ENCODE measurements at places on chromosomes 2 and 18.
A peak's percentile ranks its signal among the peaks of the same experiment; 100 is the strongest.

DNA sequence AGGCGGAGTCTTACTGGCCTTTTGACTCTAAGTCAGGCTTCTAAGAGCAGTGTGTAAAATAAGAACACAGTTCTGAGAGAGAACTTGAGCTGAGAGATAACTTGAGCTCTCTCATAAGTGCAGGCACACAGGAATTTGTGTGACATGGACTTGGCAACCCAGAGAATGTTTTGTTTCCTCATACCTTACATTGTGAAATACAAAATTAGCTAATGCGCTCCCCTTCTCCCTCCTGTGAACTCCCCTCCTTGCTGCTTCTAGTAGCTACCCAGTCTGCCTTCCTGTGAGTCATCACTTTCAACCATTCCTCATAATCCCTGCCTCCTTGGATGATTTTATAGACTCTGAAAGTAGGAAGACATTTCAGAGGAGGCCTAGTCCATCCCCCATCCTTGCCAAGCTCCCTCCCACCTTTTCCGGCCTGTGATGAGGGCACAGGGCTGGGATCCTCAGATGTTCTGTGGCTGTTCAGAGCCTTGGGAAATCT, 22.6 kb downstream of the FER1L5 start:
- no peak for DNase-seq

- no peak for DNase-seq
Observed at GRCh38 chr18:70149616-70150301, 55.7 kb downstream of the RTTN start.

GRCh38 chr18:37476182-37476581, 89.4 kb downstream of the CELF4 start:
- peak; percentile 27 for DNase-seq

DNA sequence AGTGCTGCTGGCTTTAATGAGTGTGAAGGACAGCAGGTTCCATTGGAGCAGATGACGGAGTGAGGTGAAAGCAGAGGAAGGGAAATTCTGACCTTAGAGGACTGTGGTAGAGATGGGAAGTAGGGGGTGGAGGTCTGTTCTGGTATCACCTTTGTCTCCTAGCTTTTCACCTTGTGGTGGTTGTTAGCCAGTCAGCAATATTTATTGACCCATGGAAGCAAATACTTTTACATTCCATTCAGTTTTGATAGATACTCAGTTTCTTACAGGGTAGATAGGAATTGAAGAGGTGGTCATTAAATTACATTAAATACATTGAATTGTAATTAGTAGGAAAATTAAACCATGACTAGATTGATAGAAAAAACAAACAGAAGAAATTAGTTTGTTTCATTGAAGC, 180.1 kb downstream of the DIS3L2 start:
- no peak for DNase-seq

- DNase-seq, result peak; percentile 27
Observed at GRCh38 chr2:175180701-175181103, 808 bp downstream of the ATP5MC3 start.

DNA sequence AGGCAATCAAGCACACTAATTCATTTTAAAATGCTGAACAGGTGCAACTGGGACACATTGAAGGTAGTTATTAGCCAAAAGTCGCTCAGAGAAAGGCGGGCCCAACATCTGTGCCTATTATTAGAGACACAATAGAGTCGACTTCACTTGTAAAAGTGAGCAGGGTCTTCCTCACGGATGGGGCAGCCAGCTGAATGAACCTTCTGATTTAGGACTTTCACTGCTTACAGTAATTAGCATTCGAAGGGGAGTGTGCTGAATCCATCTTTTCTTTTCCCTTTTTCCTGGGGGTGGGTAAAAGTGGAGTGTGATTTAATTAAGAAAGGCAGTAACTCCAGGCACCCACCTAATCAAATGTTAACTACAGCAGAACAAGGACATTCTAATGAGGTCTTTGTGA, 677.7 kb downstream of the DCDC2C start:
- no peak for DNase-seq

GRCh38 chr2:180033993-180034894, 27.1 kb upstream of the CWC22 start:
- no peak for DNase-seq

DNA sequence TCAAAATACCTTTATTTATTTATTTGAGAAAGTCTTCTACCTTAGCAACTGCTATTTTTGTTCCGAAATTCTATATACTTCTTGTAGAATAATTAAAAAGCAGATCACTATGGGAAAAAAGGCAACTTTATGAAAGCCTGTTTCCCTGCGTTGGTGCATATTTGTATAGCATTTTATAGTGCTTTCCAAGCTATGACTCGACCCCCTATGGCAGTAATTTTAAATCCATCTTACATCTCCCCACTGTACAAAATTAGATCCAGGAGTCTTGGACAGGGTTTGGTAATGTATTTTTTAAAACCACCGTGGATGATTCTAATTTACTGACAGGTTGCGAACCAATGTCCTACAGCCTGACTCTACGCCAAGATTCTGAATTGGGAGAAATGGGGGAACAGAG, 10.1 kb downstream of the TANK start:
- no peak for DNase-seq

GRCh38 chr2:74747411-74748080, 86.4 kb upstream of the HK2 start:
- no peak for DNase-seq

DNA sequence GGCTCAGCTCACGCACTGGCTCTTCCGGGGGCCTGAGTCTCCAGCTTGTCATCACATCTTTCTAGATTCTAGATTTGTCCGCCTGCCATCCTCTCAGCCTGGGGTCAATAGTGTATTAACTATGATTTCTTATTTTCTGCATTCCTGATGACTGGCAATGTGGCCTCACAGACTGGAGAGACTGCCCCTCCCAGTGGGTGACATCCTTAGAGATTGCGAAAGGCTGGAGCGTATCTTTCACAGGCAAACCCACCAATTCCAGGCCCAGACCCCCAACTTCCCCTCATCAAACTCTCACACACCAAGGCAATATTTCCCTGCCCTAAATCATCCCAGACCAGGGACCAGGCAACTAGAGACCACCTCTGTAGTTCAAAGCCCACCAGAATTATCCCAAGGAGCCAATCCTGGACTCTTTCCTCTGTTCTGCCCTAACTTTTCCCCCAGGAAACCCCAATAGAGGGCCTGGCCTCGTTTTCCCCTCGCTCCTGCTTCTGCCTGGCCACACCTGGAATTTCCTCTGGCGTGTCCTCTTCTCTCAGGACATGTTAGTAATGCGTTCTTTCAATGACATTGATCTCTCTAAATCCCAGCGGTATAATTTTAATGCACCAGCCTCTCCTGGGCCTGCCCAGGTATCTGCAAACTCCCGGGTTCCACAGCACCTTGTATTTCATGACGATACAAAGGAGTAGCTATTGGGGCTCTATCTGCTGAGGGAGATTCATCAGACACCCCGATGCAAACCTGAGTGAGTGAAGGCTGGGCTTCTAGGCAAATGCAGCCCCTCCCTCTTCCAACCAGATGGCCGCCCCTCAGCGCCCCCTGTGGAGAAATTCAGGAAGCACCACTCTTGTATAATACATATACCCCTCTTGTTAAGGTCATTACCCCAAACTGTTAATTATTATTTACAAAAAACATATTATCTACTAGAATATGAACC, 2.4 kb upstream of the KCNF1 start:
- DNase-seq, result no peak

- DNase-seq, result no peak
Observed at GRCh38 chr2:24054366-24055010, 4.9 kb downstream of the FKBP1B start.

GRCh38 chr2:86695053-86695691, 24.9 kb upstream of the RMND5A start:
- no peak for DNase-seq

GRCh38 chr18:39149211-39149806, 1583.7 kb upstream of the CELF4 start:
- no peak for DNase-seq

DNA sequence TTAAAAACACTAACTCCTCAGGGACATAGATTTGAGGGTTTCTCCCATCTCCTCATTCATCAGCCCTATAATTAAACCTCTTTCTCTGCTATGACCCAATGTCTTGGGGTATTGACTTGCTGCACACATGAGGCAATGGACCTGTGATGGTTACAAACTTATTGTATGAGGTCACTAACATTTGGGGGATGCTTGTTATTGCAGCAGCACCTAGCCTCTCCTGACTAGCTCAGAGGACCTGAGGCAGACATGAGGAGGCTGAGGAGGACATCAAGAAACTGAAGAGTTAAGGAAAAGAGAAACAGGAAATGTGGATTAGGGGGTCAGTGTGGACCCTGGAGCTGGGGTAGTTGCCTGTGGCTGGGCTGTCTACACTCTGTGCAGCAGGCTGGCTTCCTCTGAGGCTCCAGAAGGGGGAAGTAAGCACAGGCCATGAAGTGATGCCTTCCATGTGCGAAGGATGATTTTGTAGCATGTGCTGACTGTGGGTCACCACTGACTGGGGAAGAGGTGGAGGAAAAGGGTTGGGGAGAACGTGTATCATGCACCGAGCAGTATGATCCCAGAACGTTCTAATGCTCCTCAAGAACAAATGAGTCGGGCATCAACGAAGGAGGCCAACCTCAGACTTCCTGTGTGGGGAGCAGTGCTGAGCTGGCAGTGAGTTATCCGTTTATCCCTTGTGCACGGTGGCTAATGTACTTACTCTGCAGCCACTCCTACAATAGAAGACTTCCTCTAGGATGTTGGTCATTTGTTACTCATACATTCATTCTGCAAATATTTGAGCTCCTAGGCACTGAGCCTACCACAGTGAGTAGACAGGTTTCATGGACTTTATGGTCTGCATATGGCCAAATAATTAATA, 42.1 kb upstream of the RFX8 start:
- DNase-seq, result no peak

- no peak for DNase-seq
Observed at GRCh38 chr2:151862700-151863099, 34.5 kb upstream of the ARL5A start.

DNA sequence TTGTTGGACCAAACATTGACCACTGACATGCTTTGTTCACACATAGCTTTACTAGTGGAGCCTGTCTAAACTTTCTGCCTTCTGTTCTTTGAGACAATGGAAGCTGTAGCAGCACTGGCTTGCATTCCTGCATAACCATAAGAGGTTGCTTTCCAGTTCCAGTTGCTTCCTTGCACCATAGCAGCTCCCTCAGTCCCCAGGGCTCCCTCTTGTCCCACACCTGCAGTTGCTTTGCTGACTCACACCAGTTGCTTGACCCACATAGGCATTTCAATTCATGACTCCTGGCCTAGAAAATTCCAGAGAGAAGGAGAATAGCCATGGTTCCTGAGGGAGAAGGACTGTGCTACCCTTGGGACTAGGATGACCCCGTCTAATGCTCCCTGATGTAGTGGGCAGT, 20.9 kb downstream of the SGPP2 start:
- no peak for DNase-seq

DNA sequence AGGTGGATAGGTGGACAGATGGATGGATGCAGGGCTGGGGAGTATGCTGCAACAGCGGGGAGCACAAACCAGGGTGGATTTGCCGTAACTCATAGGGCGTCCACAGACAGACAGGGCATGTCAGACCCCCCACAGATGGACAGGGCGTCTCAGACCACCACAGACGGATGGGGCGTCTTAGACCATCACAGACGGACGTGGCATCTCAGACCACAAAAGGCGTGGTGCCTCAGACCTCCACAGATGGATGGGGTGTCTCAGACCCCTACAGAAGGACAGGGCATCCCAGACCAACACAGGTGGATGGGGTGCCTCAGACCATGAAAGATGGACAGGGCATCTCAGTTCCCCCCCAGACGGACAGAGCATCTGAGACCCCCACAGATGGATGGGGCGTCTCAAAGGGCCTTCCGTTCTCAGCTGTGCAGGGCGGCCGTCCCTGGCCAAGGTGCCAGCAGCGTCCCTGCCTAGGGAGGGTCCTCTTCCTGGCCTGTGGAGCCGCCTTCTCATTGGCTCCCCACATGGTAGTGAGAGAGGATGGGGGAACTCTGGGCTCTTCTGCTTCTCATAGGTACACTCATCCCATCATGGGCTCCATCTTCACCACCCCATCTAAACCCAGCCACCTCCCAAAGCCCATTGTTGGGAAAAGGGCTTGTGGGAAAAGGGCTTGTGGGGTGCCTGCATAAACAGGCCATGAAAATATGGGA, 2.1 kb downstream of the ANKMY1 start:
- no peak for DNase-seq

GRCh38 chr2:96934182-96934495, 52.2 kb downstream of the FAM178B start:
- no peak for DNase-seq

DNA sequence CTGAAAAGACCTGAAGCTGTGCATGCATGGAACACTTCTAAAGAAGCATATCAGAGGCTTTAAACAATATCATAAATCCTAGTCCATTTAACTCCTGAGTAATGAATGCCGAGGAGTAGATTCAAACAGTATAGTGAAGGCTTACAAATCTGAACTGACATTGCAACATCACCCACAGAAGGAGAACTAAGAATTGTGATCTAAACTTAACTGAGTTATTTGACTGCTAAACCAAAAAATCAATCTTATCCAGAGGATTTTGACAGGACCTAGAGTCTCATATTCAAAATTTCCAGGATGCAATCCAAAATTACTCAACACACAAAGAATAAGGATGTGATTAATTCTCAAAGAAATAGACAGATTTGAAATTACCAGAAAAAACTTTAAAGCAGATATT, 181.0 kb downstream of the SLC39A10 start:
- DNase-seq, result no peak

GRCh38 chr2:81235601-81236000, 931.0 kb upstream of the LRRTM1 start:
- DNase-seq, result no peak

- DNase-seq, result no peak
Observed at GRCh38 chr18:77248873-77249568, 627 bp upstream of the GALR1 start.

DNA sequence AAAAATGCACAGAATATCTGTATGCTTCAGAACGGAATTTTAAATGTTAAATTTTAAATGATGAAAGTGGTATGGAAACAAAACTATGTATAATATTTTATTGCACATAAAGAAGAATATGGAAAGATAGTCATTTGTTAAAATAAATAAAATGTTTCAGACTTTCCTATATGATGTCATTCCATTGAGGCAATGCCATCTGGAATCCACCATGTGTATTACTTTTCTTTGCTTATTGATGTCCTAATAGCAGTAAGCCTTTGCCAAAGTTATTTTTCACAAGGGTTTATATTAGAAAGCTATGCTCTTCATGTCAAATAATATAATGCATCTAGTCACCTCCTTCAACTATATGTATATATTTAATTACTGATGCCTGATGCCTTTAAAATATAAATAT, 601.6 kb upstream of the PKDCC start:
- DNase-seq, result no peak

- no peak for DNase-seq
Observed at GRCh38 chr2:219448099-219448775, 13.6 kb downstream of the SPEG start.

- no peak for DNase-seq
Observed at GRCh38 chr2:239330836-239331235, 70.0 kb downstream of the HDAC4 start.

- DNase-seq, result no peak
Observed at GRCh38 chr2:112487444-112487961, 5.5 kb downstream of the TTL start.

DNA sequence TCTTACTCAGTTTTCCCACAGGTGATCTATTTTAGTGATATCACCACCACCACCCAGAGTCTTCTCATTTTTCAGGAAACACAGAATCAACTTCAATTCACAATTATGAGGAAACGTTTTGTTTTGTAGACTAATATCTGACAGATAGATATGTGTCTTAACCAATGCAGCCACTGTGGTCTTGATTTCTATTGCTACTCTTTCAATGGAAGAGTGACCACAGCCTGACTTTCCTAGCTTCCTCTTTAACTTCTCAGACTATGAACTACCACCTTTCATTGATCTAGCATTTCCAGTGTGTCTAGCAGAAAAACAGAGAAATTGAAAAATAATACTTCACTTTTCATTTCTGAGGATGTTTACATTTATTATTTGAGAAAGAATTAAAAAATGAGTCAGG, 20.5 kb downstream of the ADAM17 start:
- no peak for DNase-seq

All from HuH-7.5 (cell line).